Mammary epithelial cell (primary cell): ENCODE measurements at places on chromosomes 5 and 9. TPM values are rescaled to one million over a fixed set of nuclear protein-coding genes. Genes with fewer than 3 reads are reported as not detected.

The ASPN gene
- total RNA-seq = not detected in 2 replicates

The SLC2A6 gene
- 9.1 and 31.3 TPM in 2 replicates for total RNA-seq

The SOHLH1 gene
- total RNA-seq = not detected in 2 replicates

The SLC45A2 gene
- total RNA-seq = 0.31 TPM in 1 of 2 replicates, not detected in the other

The SEC61B gene
- total RNA-seq = 164 and 171 TPM in 2 replicates

The HK3 gene
- not detected for total RNA-seq

The GRIN3A gene
- total RNA-seq = not detected in 2 replicates

The ECPAS gene
- total RNA-seq = 87.2 TPM

DNA sequence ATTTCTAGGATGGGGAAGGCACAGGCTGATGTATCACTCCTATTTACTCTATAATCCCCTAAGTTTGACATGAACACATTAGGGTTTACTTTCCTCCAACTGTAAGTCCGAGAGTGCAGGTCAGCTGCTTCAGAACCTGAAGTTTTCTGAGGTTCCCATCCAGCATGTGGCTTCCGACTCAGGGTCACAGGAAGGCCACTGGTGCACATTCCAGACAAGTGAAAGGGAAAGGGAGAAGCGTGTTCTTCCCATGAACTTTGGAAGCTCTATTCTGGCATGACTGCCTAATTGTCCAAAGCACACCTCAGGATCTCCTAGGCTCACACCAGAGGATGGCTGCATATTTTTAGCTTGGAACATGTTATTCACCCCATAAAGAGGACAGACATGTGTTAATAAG is 602.6 kb downstream of the SEMA5A start:
- no peak for DNase-seq

DNA sequence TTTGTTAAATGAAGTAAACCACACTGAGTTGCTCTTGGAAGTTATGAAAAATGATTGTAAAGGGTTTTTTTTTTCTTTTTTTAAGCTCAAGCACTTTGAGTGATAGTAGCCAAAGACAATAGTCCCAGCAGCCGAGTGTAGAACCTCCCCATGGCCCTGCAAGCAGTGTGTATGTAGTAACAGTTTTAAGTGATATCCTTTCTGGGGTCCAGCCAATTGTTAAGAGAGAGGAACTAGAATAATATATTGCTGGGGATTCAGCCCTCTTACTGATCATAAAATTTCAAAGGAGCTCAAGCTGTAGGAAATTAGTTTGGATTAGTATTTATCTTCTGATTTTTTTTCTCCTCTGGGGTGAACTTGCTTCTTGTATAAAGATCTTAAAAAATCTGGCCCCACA is 43.2 kb downstream of the NPR3 start:
- DNase-seq = no peak

DNA sequence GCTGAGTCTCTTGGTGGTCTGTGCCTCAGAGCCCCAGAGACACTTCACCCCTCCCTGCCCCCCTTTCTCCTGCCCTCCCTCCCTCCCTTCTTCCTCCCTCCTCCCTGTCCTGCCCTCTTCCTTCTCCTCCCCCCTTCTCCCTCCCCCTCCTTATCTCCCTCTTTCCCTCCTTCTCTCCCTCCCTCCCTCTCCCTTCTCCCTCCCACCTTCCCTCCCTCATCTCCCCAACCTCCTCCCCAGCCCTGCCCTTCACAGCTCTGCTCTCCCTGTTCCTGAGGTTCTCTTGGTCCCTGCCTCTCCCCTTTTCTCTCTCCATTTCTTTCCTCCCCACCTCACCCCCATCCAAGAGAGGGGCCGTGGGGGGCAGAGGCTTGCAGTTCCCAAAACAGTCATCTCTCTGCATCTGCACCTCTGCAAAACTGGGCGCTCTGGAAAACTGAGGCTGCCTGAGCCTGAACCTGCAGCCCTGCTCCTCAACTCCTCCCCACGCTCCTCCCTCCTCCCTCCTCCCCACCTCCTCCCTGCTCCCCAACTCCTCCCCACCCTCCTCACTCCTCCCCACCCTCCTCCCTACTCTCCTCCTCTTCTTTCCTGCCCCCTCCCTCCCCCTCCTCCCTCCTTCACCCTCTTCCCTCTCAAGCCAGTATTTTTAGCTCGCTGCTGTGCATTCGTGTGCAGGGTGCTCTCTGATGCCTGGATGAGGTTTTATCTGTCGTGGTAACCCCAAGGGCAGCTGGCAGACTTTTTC is 219.1 kb downstream of the C9orf50 start:
- no peak for DNase-seq

DNA sequence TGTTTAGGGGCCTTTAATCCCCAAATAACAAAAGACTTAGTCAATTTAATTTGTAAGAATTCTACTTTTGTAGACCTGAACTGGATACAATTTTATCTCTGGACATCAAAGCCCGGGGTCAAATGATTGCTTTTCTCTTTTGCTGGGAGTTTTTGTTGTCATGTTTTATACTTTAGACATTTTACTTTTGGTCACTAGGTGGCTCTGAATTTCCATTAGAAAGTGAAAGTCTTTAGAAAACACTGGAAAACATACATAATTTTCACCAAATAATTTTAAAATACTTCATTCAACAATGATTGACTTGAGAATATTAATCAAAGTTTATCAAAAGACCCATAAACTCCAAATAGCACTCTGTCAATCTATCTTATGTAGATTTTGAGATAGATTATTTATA is 2.8 kb upstream of the PCA3 start:
- no peak for DNase-seq

- peak; percentile 83 for DNase-seq
Observed at GRCh38 chr5:36606428-36607113, at the start of gene SLC1A3. TSS of gene SLC1A3 (plus strand) at chr5:36606606. CDS start at chr5:36608424, 1,818 bp downstream.

GRCh38 chr5:135203593-135204036 is 169.6 kb upstream of the PITX1 start:
- DNase-seq = no peak

DNA sequence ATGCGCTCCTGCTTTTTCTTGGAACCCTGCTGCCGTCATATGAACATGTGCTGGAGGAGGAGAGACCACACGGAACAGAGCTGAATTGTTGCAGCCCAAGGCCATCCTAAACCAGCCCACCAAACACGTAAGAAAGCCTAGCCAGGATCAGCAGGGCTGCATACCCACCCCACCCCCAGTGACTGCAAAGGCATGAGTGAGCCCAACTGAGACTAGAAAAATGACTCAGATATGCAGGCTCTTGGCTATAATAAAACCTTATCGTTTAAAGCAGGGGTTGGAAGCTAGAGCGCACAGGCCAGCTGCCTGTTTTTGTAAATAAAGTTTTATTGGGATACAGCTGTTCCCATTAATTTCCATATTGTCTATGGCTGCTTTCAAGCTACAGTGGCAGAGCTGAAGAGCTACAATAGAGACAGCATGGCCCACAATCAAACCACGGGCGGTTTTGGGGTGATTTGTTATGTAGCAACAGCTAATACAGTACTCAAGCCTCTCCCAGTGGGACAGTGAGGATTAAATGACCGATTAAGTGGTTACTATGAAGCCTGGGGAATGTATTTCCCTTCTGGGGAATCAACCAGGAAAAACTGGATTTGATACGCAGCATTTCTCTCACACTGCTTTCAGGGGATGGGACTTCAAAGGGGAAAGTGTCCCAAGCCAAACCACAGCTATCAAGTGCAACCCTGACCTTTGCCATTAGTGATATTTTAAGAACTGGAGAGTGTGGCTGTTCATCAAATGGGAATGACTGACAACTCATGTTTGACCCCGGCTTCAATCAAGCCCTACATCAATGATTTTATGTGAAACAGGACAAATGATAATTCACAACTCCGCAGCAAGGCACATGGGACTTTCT is 6.3 kb downstream of the SHB start:
- no peak for DNase-seq

- DNase-seq = peak; percentile 84
Observed at GRCh38 chr9:131727184-131727759, 12.6 kb downstream of the RAPGEF1 start.

DNA sequence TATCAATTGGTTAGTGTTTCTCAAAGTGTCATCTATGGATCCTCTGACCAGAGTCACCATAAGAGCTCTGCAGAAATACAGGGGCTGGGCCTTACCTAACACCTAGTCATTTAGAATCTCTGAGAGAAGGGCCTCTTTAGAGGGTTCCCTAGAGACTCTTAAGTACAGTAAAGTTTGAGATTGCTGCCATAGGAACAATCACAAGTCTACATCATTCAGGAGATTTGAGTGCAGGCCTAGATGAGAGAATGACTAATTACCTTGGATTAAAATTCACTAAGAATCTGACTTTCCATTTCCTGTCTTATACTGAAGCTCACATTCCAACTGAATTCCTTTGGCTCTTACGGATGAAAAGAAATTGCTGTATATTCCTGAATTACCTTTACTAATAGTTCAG is 182.1 kb upstream of the PTGER4 start:
- DNase-seq = peak; percentile 30

DNA sequence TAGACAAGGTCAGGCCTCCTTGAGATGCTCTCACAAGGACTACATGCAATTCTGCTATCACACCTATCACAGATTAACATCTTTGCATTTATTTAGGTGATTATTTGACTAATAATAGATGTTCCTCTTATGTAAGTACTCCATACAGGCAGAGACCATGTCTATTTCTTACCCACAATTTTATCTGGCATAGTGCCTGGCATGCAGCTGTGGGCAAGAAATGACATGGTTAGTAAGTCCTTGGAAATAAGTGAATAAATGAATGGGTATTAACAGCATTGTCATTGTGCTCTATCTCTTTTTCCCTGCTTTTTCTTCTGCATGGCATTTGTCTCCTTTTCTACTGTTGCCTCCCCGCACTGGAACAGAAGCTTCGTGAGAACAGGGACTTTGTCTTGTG is 49.4 kb downstream of the SLC22A5 start:
- no peak for DNase-seq

DNA sequence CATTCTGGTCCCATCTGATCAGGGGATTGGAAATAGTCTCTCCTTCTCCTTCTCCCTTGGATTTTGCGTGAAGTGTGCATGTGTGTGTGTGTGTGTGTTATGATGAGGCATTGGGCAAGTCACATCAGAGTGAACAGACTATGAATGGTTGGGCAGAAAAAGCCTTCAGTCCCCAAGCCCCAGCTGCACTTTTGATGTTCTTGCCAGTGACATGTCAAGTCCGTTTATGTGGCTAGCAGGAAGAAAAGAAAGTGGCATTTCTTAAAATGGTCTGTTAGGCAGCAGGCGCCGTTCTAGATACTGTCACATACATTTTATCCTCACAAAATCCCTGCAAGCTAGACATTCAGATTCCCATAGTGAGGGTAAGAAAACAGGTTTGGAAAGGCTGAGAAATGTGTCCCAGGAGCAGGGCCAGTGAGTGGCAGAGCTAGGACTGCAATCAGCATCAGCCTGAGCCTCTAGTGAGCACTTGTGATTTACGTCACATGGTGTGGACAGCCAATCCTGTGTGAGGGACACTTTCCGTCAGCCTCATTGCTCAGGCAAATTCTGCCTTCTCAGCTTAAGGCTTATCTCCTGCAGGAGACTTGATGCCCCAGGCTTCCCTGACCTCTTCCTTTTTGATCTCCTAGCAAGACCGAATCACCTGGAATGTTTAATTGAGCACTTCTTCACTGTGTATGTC is 60.4 kb downstream of the GLRA1 start:
- no peak for DNase-seq

GRCh38 chr9:13589034-13589737 is 309.7 kb upstream of the MPDZ start:
- DNase-seq = no peak

GRCh38 chr5:176739461-176740051 is 70.8 kb upstream of the UNC5A start:
- DNase-seq = no peak

DNA sequence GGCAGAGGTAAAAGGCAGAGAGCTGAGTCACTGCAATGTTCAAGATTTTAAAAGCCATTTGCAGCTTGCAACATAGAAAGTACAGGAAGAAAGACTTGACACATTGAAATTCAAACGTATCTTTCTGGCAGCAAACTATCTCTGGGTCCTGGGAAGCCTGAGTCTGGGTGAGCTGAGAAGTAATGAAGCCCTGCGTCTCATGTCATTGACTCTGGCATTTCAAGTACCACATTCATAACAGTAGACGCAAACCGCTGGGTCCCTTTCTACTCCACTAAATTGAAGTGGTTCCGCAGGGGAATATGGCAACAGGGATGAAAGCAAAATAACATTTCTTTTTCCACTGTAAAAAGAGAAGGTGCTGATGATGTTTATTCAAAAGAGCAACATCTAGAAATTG is 694.3 kb downstream of the BRINP1 start:
- DNase-seq = no peak

GRCh38 chr9:123965801-123966686 is 36.1 kb upstream of the DENND1A start:
- DNase-seq = no peak

GRCh38 chr5:76590027-76590426 is 33.2 kb downstream of the F2RL2 start:
- peak; percentile 30 for DNase-seq

DNA sequence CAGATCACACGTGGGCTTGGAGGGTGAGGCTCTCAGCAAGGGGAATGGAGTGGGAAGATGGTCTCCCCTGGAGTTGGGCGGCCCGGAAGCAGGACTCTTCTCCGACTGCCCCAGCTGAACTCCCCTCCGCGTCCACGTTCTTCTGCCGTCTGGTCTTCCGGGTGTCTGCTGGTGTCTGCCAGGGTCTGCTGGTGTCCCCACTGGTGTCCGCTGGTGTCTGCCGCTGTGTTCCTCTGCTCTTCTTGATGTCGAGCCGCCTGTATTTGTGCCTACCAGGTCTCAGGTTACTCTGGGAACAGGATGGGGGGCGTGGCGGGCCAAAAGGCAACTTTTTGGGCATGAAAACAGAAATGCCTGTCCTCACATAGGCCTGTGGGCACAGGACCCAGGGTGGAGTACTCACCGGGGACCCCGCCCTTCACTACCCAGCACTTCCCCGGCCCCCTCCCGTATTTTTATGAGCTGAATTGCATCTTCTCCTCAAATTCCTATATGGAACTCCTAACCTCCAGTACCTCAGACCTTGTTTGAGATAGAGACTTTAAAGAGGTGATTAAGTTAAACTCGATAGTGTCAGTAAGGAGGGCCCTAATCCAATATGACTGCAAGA is 675.4 kb downstream of the SEMA5A start:
- DNase-seq = no peak

GRCh38 chr5:69042915-69043654 is 50.7 kb upstream of the SLC30A5 start:
- peak; percentile 71 for DNase-seq

DNA sequence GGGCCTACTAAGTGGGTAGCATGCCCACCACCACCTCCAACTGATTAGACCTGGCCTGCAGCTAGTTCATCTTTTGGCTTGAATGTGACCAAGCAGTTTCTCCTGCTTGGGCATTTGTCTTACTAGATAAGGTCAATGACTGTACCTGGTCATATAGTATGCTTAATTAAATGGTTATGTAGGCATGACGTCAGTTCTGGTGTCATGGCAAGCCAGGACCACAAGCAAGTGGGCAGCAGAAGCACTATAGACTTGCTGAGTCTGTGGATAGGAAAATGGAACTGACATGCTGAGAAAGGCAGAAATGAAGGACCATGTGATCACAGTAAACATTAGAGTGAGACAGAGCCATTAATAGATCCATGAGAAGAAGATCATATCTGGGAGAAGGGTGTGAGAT is 55.6 kb upstream of the C6 start:
- no peak for DNase-seq

- no peak for DNase-seq
Observed at GRCh38 chr5:18745042-18745987, 1111.1 kb downstream of the TAF11L14 start.

- no peak for DNase-seq
Observed at GRCh38 chr5:74866596-74867162, 492 bp upstream of the FAM169A start.
